CD14-positive monocyte (primary cell): ENCODE measurements at places on chromosomes 11 and 22. TPM values are rescaled to one million over a fixed set of nuclear protein-coding genes. Genes with fewer than 3 reads are reported as not detected.

The SMC1B gene
- polyA plus RNA-seq = not detected

The IFITM5 gene
- not detected in 2 replicates for polyA plus RNA-seq

The HIRA gene
- polyA plus RNA-seq = 1.8 TPM

The FAM180B gene
- not detected for polyA plus RNA-seq

The SCUBE2 gene
- 0.28 and 0.36 TPM in 2 replicates for polyA plus RNA-seq

The TEX12 gene
- polyA plus RNA-seq = not detected

The PNPLA5 gene
- not detected in 2 replicates for polyA plus RNA-seq

The C11orf42 gene
- not detected in 2 replicates for polyA plus RNA-seq

DNA sequence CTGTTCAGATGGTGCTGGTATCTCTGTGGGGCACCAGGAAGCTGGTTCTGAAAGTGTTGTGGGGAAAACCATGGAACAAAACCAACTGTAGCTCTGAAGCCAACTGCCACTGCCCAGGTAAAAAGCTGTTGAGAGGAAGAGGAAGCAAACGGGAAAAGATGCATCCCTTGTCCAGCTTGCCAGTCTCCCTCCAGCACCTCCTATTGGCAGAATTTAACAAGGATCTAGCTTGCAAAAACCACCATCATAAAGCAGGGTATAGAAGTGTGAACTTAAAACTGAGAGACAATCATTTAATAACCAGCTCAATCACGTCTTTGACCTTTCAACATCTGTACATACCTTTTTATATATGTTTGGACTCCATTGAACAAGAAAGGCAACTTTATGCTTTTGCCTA lies 4.5 kb downstream of the PATE1 start:
- H3K36me3 ChIP-seq = no peaks in the 10 kb centered on the region
- H3K27ac ChIP-seq = no peak overlapping the region
- no peak for DNase-seq
- no peaks in the 10 kb centered on the region for H3K4me1 ChIP-seq
- no peak overlapping the region for H3K4me3 ChIP-seq
- H3K27me3 ChIP-seq = no peaks in the 10 kb centered on the region

DNA sequence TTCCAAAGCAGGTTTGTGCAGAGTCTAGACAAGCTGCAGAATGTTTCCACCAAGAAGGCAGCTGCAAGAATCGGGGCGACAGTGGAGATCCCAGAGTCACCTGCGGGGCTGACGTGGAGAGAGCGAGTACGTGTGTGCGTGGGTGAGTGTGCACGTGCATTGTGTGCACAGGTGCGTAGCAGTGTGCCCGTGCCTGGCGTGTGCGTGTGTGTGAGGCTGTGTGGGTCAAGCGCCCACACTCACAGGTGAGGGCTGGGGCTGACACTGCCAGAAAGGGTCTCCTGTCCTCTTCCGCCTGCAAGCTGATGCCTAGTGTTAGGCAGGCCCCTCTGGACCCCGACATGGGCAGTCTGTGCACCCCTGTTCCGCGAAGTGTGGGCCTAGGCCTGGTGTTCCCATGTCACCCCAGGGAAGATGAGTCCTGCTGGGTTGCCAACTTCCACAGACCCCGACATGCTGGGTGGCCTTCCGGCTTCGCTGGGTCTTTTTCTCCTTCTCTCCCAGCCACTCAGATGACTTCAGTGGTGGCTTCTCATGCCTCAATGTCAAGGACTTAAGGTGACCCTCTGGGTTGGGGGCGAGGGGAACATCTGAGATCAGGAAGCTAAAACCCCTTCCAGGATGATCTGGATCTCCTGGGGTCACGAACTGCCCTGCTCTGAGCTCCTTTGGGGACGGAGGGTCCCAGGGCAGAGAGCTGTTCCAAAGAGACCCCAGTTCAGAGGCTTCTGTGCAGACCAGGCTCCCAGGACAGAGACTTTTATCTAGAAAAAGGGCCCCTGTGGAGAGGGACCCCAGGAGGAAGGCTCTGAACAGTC lies 10.4 kb upstream of the SYT8 start:
- H3K4me3 ChIP-seq = no peak overlapping the region
- H3K27me3 ChIP-seq = no peaks in the 10 kb centered on the region
- H3K27ac ChIP-seq = no peak overlapping the region
- DNase-seq = no peak
- H3K36me3 ChIP-seq = no peaks in the 10 kb centered on the region

GRCh38 chr11:86486261-86487030 lies 111.8 kb downstream of the CCDC81 start:
- H3K4me1 ChIP-seq = no peaks in the 10 kb centered on the region
- H3K27me3 ChIP-seq = no peaks in the 10 kb centered on the region

DNA sequence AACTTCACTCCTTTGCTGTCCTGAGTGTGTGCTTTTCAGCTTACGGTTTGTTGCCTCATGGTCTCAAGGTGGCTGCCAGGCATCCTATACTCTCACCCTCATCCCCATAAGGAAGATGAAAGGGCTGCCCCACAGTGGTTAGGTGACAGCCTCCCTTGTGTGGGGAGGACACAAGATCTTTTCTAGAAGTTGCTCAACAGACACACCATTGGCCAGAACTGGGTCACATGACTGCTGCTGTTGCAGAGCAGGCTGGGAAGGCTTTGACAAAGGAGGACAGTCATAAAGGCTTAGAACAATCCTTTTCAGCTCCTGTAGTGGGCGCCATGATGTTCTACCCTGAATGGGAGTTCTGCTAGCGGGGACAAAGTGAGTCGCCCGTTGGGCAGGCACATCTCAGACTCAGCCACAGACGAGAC lies 69.7 kb upstream of the RASD2 start:
- no peak for DNase-seq
- H3K36me3 ChIP-seq = no peaks in the 10 kb centered on the region

DNA sequence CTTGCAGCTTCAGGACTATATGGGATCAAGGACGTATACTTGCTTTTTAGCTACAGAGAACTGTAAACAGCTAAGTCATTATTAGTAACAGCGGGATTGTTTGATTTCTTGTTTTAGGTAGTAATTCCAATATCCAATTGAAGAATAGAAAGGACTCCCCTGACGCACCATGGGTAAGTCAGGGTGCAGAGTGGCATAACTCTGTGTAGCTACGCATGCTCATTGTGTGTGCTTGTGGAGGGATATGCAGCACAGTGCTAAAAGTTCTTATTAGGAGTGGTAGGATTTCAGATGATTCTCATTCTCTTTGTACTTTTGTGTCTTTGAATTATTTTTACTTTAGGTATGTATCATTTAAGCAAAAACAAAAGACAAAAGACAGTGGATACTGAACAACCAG lies 7.7 kb upstream of the PEX26 start:
- no peak overlapping the region for H3K4me3 ChIP-seq
- no peak for DNase-seq
- H3K27ac ChIP-seq = no peak overlapping the region
- H3K4me1 ChIP-seq = no peaks in the 10 kb centered on the region

- peaks cover 18% of the 10 kb centered on the region for H3K4me1 ChIP-seq
- DNase-seq = peak; percentile 41
- no peak overlapping the region for H3K4me3 ChIP-seq
- no peaks in the 10 kb centered on the region for H3K27me3 ChIP-seq
Measured at GRCh38 chr11:93188726-93189125, 9.1 kb downstream of the SLC36A4 start.

DNA sequence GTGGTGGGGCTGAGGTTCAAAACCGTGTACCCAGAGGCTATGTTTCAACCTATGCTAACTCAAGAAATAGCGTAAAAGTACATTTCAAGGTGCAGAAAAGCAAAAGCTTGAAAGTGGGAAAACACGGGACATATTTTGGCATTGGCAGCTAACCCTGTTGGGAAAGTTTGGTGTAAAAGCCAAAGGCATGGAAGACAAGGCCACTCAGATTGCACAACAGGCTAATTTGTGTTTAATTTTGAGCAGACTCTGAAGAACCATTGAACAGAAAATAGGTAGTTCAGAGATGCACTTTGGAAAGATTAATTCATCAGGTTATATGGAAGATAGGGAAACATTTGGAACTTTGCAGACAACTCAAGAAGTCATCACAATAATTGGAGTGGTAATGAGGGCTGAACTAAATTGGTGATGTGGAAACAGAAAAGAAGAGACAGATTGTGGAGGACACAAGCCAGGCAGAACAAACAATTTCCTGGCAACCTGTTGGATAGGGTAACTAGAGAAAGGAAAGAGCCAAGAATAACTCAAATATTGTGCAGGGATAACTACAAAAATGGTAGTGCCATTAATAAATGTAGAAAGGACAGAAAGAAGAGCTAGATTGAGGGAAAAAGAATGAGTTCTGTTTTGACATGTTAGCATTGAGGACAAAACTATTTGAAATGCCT lies 140.5 kb upstream of the PGR start:
- no peaks in the 10 kb centered on the region for H3K36me3 ChIP-seq
- H3K4me1 ChIP-seq = no peaks in the 10 kb centered on the region
- DNase-seq = no peak
- no peak overlapping the region for H3K4me3 ChIP-seq
- no peaks in the 10 kb centered on the region for H3K27me3 ChIP-seq

- H3K4me1 ChIP-seq = peaks cover 93% of the 10 kb centered on the region
- peak overlapping the region; percentile 92 for H3K27ac ChIP-seq
- peaks cover 72% of the 10 kb centered on the region for H3K36me3 ChIP-seq
- no peak overlapping the region for H3K4me3 ChIP-seq
- peak; percentile 72 for DNase-seq
Measured at GRCh38 chr22:36332623-36333332, 55.0 kb downstream of the MYH9 start.

DNA sequence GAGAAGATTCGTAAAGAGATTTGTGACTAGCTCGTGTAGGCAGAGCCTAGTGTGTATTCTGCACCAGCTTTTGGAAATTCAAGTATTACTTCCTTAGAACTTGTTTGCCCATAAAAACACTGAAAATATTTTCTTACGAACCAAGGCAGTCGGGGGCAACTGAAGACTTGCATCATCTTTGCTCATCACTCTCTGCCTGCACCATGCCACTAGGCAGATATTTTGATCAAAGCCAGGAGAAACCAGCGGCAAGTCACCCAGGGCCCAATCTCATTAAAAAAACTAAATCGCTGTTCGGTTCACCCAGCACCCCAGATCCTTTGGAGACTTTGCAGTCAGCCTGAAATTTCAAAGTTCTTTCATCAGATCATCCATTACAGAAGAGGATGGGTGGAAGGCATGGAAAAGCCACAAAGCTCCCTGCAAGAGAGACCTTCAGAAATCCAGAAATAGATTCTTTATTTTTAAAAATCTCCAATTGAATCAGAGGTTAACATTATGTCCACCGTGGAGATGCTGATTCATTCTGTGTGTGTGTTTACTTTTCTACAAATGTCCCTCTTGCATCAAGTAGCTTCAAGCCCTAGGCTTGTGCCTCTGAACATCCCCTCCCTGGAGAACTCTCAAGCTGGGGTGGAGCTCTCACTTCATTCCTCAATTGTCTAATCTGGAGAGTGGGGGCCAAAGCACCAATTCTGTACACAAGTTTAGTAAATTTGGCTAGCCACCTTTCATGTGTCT lies 78.4 kb downstream of the ETS1 start:
- H3K27me3 ChIP-seq = peaks cover 9% of the 10 kb centered on the region
- no peaks in the 10 kb centered on the region for H3K36me3 ChIP-seq
- no peak overlapping the region for H3K27ac ChIP-seq
- H3K4me3 ChIP-seq = no peak overlapping the region
- DNase-seq = no peak
- H3K4me1 ChIP-seq = peaks cover 6% of the 10 kb centered on the region

DNA sequence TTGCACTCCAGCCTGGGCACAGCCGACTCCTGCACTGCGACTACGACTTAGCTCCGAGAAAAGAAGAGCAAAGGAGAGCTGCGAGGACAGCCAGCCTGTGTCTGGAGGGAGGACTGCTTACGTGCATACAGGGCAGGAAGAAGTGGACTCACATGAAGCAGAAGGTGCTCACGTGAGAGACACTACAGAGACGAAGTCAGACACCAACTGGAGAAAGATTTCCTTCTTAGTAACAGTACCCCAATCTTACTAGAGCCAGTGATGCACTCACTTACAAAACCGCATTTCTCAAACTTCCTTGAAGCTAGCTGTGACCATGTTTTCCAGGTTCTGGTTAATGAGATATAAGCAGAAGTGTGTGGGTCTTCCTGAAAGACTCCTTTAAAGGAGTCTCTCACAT lies 67.7 kb downstream of the MICAL3 start:
- no peak overlapping the region for H3K27ac ChIP-seq
- no peaks in the 10 kb centered on the region for H3K4me1 ChIP-seq
- no peaks in the 10 kb centered on the region for H3K27me3 ChIP-seq
- no peak overlapping the region for H3K4me3 ChIP-seq

GRCh38 chr11:112297248-112297866 lies 36.7 kb upstream of the PLET1 start:
- H3K27ac ChIP-seq = no peak overlapping the region
- H3K4me1 ChIP-seq = peaks cover 10% of the 10 kb centered on the region
- no peaks in the 10 kb centered on the region for H3K36me3 ChIP-seq
- no peaks in the 10 kb centered on the region for H3K27me3 ChIP-seq
- H3K4me3 ChIP-seq = no peak overlapping the region

- H3K36me3 ChIP-seq = no peaks in the 10 kb centered on the region
- H3K4me3 ChIP-seq = peak overlapping the region; percentile 24
- peak; percentile 69 for DNase-seq
- H3K4me1 ChIP-seq = peaks cover 53% of the 10 kb centered on the region
- peak overlapping the region; percentile 97 for H3K27ac ChIP-seq
- H3K27me3 ChIP-seq = no peaks in the 10 kb centered on the region
Measured at GRCh38 chr22:30605449-30606110, 1.4 kb upstream of the TCN2 start.

DNA sequence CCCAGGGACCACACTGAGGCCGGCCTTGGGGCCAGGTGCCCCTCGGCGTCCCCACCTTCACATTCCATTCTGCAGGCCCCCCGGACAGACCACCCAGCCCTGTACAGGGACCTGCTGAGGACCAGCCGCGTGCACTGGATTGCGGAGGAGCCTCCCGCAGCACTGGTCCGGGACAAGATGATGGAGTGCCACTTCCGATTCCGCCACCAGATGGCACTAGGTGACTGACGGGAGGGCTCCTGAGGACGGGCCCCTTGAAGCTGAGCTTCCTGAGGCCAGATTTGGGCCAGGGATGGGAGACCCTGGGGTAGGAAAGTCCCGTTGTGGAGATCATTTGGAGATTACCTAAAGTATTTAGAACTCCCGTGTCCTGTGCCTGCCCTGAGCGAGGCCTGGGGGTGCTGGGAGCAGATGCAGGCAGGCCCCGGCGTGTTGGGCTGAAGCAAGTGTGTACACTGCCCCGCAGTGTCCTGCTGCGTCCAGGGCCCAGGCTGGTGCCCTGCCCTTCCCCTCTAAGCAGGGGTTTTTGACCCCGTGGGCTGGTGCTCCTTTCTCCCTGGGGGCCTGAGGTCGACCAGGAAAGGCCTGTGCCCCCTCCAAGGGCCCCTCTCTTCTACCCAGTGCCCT lies 20.0 kb downstream of the TRMU start:
- H3K36me3 ChIP-seq = peaks cover 72% of the 10 kb centered on the region
- no peaks in the 10 kb centered on the region for H3K27me3 ChIP-seq
- no peaks in the 10 kb centered on the region for H3K4me1 ChIP-seq
- no peak overlapping the region for H3K27ac ChIP-seq
- peak; percentile 6 for DNase-seq
- H3K4me3 ChIP-seq = no peak overlapping the region
